NCI-H1105 (cell line): ENCODE measurements at places on chromosomes 4 and X.

- DNase-seq, result no peak
Observed at GRCh38 chr4:154781126-154781982, at the start of gene RBM46. Gene RBM46 (plus strand): TSS chr4:154781272. CDS start chr4:154796753, 15,481 bp downstream.

DNA sequence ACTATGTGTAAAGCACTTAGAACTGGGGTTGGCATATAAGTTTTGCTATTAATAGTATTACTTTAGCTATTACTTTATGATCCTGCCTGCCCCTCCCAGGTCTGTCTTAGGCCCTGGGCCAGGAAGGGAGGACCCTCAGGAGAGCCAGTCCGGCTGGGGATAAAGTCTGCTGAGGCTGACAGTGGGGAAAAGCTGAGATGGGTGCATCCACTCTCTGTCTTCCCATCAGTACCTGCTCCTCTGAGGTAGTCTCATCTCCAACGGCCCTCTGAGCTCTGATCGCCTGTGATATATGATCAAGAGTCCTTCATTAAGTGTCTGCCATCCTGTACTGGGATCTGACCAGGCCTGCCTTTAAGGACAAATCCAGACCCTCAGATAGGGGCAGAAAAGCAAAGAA lies 156.5 kb upstream of the PJA1 start:
- DNase-seq, result no peak

GRCh38 chr4:141646969-141647368 lies 10.6 kb downstream of the IL15 start:
- no peak for DNase-seq

DNA sequence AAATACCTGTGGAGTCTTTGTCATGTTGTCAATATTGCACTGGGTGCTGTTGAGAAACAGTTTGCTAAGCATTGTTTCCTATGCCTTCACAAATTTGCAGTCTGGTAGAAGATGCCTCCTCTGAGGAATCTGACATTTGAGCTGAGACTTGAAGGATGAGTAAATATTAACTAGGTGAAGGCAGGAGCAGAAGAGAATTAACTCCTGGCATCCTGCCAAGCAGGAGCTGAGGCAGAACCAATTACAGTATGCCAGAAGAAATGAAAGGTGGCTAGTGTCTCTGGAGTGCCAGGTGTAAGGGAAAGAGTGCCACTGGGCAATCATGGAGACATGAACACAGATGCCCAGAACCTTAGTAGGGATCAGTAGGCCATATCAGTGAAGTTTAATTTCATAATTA lies 1778.2 kb upstream of the PCDH10 start:
- DNase-seq, result peak; percentile 81

GRCh38 chrX:44003975-44004374 lies 30.8 kb upstream of the NDP start:
- no peak for DNase-seq

DNA sequence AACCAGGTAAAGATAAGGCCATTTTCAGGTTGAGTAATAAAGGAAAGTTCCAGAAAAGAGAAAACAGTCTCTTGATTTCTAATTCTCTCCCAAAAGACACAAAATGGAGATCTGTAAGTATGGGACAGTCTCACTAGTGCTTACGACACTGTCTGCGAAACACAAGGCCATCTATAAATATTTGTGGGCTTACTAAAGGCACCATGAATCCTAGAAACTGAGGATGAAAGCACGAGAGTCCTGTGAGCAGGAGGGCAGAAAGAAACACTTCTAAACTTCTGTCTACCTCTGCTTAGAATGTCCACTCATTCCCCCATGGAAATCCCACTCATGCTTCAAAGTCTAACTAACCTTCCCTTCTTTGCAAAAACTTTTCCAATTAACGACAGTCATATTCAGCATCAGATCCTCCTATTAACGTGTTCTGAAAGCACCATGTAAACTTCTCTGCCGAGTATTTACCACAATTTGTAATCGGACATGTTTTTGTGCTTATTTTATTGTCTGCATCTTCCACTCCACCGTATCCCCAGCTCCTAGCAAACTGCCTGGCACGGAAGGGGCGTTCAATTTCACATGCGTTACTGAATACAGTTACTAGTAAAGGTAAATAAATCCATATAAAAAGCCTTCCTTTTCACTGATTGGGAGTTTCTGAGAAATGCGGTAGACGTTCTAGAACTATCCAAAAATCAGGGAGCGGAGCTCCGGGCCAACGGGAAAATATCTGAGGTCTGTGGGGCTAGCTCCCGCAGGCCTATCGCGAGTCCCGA lies 665 bp downstream of the PSMD10 start:
- DNase-seq, result no peak

DNA sequence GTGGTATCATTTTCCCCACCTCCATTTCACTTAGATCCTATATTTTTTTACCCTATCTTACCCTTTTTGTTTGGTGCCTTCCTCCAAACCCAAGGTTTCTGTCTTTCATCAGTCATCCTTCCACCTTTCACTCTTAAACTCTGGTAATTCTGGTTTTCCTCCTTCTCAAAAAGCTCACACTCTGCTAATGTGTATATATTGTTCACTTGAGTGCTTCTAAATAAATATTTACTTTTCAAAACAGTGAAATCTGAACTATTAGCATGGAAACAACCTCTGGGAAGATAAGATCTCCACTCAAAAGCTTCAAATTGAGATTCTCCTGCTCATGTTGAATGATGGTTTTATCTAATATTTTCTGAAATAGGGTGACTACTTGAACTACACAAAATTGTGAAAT lies 21.5 kb downstream of the XIAP start:
- DNase-seq, result no peak

- no peak for DNase-seq
Observed at GRCh38 chrX:110852180-110852579, 56.6 kb upstream of the CHRDL1 start.

- no peak for DNase-seq
Observed at GRCh38 chr4:160082432-160083207, 979.7 kb downstream of the RAPGEF2 start.

DNA sequence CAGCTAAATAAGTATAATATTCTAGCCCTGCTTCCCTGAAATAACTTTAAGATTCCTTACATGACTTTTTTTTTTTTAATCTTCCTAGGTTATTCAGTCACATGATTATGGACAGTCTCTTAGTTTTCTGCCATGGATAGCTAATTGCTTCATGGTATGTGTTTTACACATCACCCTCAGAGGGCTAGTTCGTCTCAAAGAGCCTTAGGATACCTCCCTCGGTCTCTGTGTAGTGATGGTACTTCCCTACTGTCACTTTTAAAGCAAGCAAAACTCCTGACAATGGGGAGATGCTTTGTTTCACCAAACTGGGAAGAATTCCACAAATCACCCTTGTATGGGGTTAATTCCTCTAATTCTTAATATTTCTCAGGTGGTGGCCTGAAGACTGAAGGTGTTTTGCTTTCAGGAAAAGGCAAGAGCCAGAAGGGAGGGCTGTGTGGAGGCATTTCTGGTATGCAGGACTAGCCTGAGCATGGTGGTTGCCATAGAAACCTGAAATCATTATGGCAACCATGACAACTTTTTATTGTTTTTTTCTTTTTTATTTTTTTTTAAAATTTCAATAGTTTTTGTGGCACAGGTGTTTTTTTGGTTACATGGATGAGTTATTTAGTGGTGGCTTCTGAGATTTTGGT lies 70.4 kb downstream of the BEX3 start:
- no peak for DNase-seq

- DNase-seq, result no peak
Observed at GRCh38 chr4:140893939-140894338, 137.8 kb upstream of the TBC1D9 start.

GRCh38 chrX:100098660-100099375 lies 311.3 kb downstream of the PCDH19 start:
- DNase-seq, result no peak

GRCh38 chr4:61374447-61374891 lies 174.3 kb downstream of the ADGRL3 start:
- DNase-seq, result no peak

DNA sequence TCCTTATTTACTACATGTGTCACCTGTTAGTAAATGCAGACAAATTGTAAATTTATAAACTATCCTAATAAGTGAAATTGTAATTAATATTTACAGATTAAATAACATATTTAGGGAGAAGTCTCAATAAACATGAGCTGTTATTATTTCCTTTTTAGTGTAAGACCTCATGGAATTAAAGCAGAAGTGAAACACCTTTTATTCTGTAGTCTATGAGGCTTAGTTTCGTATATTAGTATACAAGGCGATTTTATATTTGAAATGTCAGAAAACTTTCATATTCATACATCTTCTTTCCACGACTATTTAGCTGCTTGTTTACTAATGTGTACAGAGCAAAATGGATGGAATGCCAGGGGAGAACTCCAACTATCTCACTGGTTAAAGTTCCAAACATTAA lies 414.4 kb downstream of the ARHGAP24 start:
- DNase-seq, result no peak

DNA sequence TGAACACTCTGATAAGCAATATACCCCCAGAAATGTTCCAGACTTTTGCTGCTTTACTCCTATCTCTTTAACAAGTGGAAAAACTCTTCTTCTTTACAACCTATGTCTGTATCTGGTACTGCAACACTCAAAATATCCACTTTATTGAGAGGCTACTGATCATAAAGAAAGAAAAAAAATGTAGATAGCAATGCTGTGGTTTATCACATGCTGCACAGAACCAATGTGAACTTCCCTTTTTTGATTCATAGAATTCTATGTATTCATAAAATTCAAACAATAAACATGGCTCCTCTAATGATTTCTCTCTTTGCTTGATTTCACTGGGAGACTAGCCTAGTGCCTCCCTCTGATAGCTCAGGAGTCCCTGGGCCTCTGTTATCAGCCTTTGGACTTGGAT lies 223.5 kb downstream of the ZNF674 start:
- DNase-seq, result no peak

GRCh38 chr4:184616633-184617551 lies 32.4 kb downstream of the CASP3 start:
- DNase-seq, result no peak

DNA sequence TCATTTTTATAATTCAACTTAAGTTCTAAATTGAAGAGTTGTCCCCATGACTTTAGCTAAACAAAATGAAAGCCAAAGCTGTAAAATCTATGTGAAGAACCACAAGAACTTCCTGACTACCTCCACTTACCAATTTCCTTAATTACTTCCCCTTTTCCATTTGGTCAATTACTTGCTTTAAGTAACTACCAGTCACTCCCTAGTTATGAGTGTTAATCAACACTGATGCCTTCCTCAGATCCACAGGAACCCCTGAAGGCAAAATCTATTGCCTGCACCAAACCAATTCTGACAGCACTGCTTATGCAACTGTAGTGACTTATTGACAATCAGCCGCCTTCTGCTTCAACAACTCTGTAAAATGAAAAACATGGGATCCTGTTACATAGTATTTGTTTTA lies 10.5 kb downstream of the RBMX start:
- DNase-seq, result no peak

DNA sequence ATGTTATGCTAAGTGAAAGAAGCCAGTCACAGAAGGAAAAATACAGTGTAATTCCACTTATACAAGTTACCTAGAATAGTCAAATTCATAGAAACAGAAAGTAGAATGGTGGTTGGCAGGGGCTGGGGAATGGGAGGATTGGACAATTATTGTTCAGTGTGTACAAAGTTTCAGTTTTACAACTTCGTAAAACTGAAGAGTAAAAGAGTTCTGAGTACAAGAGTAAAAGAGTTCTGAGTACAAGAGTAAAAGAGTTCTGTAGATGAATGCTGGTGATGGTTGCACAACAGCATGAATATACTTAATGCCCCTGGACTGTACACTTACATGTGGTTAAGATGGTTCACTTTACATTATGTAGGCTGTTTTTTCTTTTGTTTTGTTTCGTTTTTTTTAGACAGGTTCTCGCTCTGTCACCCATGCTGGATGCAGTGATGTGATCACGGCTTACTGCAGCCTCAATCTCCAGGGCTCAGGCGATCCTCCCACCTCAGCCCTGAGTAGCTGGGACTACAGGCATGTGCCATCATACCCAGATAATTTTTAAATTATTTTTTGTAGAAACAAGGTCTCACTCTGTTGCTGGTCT lies 230.9 kb downstream of the SOWAHB start:
- no peak for DNase-seq

DNA sequence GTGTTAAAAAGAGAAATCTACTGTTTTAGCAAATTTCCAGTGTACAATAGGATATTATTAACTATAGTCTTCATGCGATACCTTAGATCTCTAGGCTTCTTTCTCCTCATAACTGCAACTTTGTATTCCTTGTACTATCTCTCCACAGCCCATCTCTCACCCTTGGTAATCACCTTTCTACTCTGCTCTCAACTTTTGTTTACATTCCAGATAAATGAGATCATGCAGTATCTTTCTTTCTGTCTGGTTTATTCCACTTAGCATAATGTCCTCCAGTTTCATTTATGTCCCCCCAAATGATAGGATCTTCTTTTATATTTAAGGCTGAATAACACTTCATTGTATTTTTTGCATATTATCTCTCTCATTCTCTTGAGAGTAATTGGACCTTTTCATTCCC lies 165.5 kb downstream of the HS3ST1 start:
- DNase-seq, result no peak

DNA sequence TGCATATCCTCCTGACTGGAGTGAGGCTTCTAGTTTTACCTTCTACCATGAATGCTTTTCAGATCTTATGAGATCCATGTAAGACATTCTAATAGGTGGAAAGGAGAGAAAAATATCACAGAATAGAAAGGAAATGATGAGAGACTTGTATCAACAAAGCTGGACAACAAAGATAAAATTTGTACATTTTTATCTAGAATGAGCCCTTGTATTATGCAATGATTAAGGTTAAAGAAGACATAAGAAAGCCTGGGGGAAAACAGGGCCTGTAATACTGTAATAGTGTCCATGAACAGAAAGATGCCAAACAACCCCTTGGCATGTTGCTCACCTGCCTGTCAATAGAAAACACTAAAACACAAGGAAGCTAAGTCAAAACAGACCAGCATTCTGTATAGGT lies 44.2 kb upstream of the SCRG1 start:
- DNase-seq, result no peak

DNA sequence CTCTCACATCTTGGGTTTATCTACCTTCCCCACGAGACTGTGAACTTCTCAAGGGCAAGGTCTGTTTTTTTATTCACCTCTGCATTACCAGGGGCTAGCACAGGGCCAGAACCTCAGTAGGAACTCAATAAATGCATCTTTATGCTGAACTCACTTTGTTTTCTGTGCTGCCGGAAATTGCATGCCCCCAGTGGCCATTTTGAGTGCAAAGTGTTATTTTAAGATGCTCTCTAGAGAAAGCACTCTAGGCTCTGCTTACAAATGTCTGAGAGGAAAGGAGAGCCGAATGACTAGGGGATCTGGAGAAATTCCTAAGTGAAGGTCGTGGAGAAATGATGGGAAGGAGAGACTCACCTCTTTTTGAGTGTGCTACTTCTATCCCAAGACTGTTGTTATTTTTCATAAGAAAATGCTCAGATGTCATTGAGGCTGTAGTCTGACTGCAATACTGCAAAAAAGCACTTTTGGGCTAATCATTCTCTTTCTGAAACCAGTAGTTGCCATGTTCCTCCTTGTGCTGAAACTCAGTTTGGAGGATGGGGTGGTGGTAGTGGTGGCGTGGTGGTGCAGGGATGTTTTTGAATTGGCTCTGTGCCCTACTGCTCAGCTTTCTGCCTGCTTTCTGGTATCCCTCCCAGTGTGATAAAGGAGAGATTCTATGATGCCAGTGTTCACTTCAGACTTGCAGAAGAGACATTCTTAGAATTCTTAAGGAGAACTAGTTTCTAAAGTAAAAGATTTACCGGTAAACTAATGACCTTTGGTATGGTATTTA lies 41.3 kb downstream of the DOCK11 start:
- DNase-seq, result no peak
